ENCODE measurements at places on chromosomes 3 and 15.

DNA sequence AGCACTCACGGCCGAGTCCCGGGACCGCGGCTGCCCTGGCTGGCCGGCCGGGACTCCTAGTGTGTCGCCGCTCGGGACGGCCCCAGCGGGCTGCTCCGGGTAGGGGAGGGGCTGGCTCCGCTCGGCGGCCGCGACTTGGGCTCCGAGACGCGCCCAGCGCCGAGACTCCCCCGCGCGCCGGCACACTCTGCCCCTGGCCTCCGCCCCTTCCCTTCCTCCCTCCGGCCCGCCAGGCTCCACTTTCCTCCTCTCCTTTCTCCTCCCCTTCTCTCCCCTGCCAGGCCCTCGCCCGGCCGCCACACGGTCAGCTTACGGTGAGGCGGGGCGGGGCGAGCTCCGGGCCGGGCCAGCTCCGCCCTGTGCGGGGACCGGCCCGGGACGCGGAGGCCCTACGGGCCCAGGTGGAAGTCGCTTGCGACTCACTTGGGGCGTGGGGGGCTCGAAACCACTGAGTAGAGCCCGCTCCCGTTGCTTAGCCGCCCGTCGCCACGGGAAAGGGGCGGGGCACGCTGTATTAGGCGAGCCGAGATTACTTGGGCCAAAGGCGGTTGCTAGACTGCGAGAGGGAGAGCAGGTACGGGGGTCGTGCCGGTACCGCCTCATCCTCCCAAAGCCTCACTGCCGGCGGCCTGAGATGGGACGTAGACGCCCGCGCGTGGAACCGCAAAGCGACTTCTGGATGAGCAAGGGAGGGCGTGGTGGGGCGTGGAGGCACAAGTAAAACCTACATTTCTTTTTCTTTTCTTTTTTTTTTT is at the start of gene ITGB5:
TSS of gene ITGB5 (minus strand) at position 189 of the 755 bp plus-strand sequence. CDS start 365 bp downstream, outside the sequence.
- DNase-seq = peak; percentile 10

- no peak for DNase-seq
These were observed 73.4 kb upstream of the SLC2A2 start for GRCh38 chr3:171099911-171100310.

GRCh38 chr3:16587681-16588060 is 17.6 kb downstream of the DAZL start:
- DNase-seq = no peak

GRCh38 chr3:56772952-56773938 is 28.5 kb downstream of the ARHGEF3 start:
- DNase-seq = no peak

GRCh38 chr3:17014284-17014683 is 129.5 kb downstream of the PLCL2 start:
- DNase-seq = no peak

- no peak for DNase-seq
These were observed 76.2 kb downstream of the CCK start for GRCh38 chr3:42189736-42190135.

DNA sequence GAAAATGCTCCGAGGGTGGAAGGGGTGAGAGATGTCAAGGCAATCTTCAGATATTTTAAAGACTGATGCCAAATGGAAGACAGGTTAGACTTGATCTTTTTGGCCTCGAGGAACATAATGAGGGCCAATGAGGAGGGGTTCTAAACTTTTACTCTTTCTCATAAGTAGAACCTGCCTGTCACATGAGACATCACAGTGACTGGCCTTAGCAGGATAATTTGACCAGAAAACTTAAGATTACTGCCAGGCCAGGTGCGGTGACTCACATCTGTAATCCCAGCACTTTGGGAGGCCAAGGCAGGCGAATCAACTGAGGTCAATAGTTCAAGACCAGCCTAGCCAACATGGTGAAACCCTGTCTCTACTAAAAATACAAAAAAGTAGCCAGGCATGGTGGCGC is 12.2 kb downstream of the TM4SF4 start:
- DNase-seq = no peak

GRCh38 chr15:75143738-75144334 is 57.8 kb upstream of the C15orf39 start:
- no peak for DNase-seq

GRCh38 chr3:6825524-6825923 is 35.4 kb upstream of the GRM7 start:
- no peak for DNase-seq

DNA sequence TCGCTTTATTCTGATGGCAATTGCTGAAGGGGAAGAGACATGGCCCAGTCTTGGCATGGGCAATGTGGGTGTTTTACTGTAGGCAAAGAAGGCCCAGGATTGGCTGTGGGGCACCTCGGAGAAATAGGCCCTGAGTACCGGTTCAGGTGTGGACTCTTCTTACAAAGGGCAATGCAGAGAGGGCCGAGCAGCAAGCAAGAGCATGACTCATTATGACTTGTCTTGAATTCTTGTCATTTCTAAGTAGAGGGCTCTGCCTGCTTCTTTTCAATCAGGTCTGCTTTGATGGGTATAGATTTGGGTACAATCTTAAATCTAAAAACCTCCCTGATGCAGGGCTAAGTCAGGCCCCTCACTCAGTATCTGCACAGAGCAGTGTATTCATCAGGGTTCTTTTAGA is 14.8 kb upstream of the BUB1B start:
- DNase-seq = no peak

GRCh38 chr3:152104847-152105415 is 163.8 kb upstream of the MBNL1 start:
- DNase-seq = no peak

- DNase-seq = no peak
These were observed 360.5 kb upstream of the NAALADL2 start for GRCh38 chr3:174498638-174499037.

- DNase-seq = no peak
These were observed 15.5 kb downstream of the RABL3 start for GRCh38 chr3:120726791-120727190.

- peak; percentile 37 for DNase-seq
These were observed 207.1 kb downstream of the TBC1D2B start for GRCh38 chr15:77870195-77871065.

GRCh38 chr3:122691195-122691594 is 10.6 kb downstream of the PARP14 start:
- DNase-seq = no peak

GRCh38 chr3:157069406-157069805 is 90.5 kb downstream of the CCNL1 start:
- DNase-seq = no peak

DNA sequence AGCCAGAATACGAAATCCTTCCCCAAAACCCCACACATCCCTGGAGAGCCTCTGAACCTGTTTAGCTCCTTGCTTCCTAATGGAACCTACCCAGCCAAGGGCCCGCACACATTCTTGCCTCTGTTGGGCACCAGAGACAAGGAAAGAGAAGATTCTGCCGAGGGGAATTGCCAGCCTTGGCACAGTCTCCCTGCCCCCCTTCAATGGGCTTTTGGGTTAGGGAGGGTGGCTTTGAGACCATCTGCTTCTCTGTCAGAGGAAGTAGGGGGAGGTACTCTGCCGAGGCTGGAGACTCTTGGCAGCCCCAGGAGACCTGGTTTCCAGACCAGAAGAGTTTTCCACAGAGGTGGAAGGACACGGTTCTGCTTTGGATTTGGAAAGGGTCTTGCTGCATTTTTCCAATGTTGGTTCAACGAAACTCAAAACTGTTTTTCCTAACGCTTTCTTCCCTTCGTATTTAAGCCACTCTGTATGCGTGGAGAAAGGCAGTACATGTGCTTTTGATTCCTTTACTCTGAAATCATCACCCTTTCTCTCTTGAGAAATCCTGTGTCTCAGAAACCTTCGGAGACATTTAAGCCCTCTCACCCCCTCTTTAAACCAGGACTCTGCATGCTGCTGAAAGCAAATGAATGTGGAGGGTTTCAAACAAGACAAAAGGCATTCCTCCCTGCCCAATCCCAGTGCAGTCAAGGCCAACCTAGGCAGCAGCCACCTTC is 78.8 kb upstream of the PRR23C start:
- no peak for DNase-seq

GRCh38 chr3:130850044-130850797 is 43.7 kb upstream of the ATP2C1 start:
- peak; percentile 52 for DNase-seq

DNA sequence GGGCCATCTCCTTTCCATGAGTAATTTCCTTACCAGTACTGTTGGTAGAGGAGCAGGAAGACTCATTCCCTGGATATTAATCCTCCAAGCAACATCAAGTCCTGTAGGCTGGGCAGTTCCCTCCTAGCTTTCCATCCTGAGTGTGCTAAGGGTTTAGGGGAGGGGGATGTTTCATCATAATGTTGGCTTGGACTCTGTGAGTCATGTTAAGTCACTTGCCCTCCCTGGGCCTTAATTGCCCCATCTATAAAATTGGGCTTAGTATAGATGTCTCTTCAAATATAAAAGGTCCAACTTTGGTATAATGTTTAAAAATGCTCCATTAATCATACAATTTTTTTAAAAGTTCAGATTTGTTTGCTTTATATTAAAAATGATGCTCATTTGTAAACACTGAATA is 52.7 kb downstream of the TLE3 start:
- DNase-seq = no peak

DNA sequence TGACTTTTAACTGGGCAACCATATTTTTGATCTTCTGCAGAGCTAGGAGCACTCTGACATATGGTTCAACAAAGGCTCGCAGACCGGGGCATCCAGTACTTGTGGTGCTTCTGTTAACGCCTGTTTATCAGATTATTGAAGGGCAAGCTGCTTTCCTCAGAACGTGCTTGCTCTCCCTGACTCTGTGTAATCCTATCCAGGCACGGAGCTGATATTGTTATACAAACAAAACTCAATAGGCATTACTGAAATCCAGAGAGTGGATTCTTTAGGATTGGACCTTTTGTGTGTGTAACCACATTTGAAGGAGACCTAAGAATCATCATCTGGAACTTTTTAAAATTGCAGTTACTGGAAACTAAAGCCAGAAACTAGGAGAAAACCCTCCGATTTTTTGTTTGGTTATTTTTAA is 246.5 kb downstream of the PTPRG start:
- no peak for DNase-seq

DNA sequence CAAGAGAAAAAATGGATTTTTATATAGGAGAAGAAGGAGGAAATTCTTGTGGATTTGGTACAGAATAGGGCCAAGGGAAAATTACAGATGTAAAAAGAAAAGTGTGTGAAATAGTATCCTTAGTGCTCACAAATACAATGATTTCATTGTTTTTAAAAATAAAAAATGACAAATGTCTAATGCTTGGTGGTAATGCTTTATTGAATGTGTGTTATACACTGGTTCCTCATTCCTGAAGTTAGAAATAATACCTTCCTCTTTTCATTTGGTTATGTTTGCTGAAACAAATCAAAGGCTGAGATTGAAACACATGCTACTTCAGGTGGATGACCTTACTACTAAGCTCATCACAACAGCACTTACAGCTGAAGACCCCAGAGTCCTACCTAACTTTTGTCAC is 37.7 kb upstream of the CCR2 start:
- DNase-seq = no peak

- DNase-seq = peak; percentile 14
These were observed 78.8 kb downstream of the MCF2L2 start for GRCh38 chr3:183349421-183350157.

DNA sequence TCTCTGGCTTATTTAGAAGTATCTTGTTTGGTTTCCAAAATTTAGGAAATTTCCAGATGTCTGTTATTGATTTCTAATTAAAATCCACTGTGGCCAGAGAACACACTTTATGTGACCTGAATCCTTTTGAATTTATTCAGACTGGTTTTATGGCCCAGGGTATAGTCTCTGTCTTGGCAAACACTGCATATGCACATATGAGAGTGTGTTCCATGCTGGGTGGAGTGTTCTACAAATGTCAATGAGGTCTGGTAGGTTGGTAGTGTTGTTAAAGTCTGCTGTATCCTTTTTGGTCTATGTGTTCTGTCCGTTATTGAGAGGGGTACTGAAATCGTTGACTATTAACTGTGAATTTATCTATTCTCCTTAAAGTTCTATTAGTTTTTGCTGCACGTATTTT is 30.2 kb downstream of the PGPEP1L start:
- no peak for DNase-seq

DNA sequence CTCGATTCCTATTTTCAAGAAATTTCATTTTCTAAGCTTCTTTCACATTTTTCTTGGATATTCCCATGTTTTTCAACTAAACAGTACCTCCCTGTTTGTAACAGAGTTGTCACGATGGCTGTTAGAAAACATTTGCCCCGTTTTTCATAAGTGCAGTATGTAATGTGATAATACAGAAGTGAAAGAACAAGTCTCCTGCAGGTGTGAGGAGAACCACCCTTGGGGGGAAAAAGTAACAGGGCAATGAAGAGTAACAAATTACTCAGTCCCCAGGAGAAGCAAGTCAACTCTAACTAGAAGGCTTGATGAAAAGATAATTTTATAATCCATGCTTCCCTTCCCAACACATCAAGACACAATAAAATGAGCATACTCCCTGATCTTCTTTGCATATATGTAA is 493.3 kb downstream of the FOXP1 start:
- DNase-seq = no peak

GRCh38 chr3:72261566-72262564 is 476.9 kb upstream of the PROK2 start:
- DNase-seq = no peak

GRCh38 chr15:92636908-92637481 is 18.6 kb downstream of the FAM174B start:
- no peak for DNase-seq

- DNase-seq = no peak
These were observed 30.6 kb upstream of the LYSMD4 start for GRCh38 chr15:99763827-99764226.

DNA sequence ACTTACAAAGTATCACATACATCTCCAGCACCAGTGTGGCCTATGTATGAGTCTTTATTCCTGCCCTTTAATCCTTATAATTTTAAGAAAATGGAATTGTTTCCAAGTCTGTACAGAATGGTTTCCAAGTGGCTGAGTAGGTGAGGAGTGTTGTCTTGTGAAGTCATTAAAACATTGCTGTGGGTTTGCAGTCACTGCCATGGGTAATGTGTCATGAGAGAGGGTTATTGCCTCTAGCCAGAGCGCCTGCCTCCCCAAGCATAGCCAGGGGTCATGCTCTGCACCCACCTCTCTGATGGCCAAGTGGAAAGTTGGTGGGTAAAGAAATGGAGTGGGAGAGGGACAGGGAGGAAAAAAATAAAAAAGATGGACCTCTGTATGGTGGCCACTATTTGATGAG is 25.3 kb downstream of the TRAK1 start:
- no peak for DNase-seq

DNA sequence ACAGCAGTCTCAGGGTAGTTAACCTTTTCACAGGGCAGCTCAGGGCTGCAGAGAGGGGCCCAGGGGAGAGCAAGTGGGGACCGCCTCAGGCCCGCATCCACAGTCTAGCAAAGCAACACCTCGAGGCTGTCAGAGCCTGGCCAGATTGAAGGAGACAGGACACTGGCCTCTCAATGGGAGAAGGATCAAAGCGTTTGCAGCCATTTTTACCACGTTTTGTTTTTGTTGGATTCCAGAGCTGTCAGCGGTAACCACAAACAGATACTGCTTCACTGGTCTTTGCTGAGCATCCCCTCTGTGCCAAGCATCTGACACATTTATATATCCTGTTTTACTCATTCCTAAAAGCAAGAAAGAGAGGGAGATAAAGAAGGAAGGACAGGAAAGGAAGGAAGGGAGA is 153.8 kb downstream of the SHQ1 start:
- DNase-seq = no peak

DNA sequence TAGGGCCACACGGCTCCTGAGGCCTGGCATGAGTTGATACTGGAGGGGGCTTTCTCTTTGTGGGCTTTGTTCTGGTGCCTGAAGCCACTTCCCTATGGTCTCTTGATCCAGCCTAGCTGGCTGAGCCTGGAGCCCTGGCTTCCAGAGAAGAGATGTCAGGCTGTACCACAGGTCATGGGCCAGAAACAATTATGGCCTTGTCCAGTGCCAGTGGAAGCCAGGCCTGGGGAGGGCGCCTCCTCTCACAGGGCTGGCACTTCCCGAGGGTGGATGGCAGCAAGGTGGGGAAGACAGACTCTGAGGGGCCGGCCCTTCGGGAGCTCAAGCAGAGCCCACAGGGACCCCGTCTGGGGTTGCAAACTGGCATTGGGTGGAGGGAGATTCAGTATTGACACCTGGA is 34.9 kb upstream of the ACAD9 start:
- no peak for DNase-seq
